ENCODE measurements at places on chromosomes 5 and 9.

GRCh38 chr9:126299706-126300276 is 26.8 kb upstream of the MVB12B start:
- no peak for DNase-seq

GRCh38 chr9:92333282-92333634 is 7.5 kb downstream of the CENPP start:
- no peak for DNase-seq

DNA sequence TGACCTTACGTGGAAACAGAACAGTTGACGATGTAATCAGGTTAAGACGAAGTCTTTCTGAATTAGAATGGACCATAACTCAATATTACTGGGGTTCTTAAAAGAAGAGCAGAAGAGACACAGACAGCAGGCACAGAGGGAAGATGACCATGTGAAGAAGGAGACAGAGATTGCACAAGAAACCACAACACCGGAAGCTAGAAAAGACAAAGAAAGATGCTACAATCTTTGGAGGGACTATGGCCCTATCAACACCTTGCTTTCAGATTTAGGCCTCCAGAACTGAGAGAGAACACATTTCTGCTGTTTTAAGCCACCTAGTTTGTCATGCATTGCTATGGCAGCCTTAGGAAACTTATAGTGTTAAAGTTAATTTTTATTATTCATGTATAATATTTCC is 27.1 kb downstream of the CDH9 start:
- no peak for DNase-seq

DNA sequence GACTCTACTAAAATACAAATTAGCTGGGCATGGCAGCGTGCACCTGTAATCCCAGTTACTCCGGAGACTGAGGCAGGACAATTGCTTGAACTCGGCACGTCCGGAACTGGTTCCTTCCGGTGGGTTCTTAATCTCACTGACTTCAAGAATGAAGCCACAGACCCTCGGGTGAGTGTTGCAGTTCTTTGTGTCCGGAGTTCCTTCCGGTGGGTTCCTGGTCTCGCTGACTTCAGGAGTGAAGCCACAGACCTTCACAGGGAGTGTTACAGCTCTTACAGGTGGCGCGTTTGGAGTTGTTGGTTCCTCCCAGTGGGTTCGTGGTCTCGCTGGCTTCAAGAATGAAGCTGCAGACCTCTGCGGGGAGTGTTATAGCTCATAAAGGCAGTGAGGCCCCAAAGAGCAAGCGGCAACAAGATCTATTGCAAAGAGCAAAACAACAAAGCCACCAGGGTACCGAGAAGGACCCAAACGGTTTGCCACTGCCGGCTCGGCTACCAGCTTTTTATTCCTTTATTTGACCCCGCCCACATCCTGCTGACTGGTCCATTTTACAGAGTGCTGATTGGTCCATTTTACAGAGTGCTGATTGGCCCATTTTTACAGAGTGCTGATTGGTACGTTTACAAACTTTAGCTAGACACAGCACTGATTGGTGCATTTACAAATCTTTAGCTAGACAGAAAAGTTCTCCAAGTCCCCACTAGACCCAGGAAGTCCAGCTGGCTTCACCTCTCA is 28.6 kb upstream of the SLC6A19 start:
- DNase-seq = no peak

DNA sequence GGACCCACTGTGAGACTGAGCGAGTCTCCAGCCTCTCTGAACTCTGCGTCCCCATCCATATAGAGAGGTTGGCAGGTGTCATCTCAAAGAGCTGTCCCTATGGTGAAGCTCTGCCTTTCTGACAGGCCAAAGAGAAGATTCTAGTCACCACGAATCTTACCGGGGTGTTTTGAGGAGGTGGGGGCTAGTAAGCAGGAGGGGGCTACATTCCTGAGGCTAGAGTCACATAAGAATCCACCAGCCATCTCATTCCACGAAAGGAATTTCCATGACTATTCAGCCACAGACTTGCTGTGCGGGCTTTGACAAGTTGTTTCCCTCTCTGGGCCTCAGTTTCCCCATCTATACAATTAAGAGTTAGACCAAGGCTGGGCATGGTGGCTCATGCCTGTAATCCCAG is 16.3 kb downstream of the PDGFRB start:
- DNase-seq = no peak

- DNase-seq = peak; percentile 72
Observed at GRCh38 chr5:176619203-176619568, 9.2 kb upstream of the GPRIN1 start.

DNA sequence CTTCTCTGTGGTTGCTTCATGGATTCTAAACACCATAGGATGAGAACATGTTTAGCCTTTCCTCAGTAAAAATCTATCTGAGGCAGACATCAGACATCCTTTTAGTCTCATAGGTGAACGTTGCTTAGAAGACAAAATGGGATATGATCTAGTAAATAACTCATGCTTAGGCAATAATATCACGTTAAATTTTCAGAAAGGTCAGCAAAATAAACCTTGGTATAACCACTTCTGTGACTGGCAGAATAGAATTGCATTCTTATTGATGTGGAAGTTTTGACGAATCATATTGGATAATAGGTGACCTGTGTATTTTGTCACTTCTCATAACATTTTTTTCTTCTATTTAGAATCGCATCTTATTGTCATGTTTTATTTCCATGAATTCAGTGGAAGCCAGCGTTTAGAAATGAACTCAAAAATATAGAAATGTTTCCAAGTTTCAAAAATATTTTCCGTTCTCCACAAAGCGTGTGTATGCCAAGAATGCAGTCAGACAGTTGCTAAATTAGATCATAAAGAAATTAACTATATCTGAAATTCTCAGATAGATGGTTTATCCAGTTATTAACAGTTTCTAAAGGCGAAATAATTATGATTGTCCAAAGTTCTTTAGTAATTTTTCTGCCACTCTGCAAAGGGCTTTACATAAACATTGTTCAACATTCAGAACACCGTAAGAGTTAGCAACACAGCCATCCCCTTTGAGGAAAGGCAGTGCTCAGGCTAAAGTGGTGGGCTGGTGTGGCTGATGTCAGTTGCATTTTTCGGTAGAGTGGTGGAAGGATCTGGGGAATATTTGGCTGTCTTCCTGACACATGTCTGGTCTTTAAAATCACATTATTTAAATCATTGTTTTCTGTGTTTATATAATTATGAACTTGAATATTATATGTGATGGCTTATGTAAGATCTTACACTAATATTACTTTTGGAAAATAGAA is 827.2 kb downstream of the MTRR start:
- no peak for DNase-seq

GRCh38 chr5:148416921-148417320 is 33.2 kb downstream of the FBXO38 start:
- DNase-seq = no peak

DNA sequence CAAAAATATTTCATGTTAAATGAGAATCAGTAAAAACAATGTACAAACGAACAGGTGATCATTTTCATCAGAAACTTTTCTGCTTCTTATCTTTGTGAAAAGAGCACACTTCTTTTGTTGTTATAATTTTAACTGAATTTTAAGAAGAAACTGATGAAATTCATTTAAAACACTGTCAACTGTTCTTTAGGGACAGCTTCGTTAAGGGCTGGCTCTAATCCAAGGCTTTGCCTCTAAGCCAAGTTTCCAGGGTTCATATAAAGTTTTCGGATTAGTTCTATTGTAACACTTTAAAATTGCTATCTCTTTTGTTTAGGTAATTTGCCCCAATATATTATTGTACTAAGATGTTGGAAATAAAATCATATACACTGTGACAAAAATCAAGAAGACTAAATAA is 559.2 kb downstream of the TUSC1 start:
- DNase-seq = no peak

- no peak for DNase-seq
Observed at GRCh38 chr9:2545881-2546490, 75.6 kb upstream of the VLDLR start.

DNA sequence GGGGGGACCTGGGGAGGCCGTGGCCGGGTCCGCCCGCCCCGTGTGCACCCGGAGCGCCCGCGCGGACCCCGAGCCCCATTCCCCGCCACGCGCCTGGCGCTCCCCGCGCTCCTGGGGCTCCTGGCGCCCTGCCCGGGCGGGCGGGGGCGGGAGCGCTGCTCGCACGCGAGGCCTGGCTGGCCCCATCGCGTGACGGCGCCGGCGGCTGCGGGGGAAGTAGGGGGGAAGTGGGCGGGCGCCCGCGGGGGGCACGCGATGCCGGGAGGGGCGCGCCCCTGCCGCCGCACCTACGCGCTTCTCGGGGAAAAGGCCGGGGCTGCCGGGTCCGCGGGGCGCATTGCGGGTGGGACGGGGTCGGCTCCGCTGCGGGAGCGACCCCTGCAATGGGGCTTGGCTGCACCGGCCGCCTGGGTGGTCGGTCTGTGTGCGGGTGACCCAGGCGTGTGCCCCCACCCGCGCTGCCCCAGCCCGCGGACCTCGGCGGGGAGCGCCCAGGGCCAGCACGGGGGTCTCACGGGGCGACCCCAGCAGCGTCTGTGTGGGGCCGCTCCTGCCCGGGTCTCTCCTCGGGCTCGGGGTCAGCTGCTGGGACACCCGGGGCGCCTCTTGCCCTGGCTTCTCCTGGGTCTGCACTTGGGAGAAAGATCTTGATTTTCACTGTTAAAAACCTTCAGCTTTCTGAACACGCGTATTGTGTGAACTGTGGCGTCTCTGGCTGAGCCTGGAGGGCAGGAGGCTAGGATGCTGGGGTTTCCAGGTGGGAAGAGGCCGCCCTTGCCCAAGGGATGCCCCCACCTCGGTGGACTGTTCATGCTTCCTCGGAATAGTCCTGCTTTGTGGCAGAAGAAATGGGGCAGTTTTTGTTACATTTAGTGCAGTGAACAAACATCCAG is 52.4 kb downstream of the AHRR start:
- peak; percentile 89 for DNase-seq

DNA sequence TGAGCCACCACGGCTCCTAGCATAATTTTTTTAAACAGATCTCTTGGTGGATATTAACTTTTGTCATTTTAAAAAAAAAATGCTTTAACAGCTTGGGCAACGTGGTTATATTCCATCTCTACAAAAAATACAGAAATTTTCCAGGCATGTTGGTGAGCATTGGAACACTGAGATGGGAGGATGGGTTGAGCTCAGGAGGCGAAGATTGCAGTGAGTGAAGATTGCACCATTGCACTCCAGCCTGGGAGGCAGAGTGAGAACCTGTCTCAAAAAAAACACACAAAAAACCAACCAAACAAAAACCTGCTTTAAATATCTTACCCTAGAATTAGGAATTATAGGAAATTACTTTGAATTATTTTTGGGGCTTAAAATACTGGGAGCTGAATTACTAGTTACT is 55.2 kb downstream of the NSD1 start:
- no peak for DNase-seq

DNA sequence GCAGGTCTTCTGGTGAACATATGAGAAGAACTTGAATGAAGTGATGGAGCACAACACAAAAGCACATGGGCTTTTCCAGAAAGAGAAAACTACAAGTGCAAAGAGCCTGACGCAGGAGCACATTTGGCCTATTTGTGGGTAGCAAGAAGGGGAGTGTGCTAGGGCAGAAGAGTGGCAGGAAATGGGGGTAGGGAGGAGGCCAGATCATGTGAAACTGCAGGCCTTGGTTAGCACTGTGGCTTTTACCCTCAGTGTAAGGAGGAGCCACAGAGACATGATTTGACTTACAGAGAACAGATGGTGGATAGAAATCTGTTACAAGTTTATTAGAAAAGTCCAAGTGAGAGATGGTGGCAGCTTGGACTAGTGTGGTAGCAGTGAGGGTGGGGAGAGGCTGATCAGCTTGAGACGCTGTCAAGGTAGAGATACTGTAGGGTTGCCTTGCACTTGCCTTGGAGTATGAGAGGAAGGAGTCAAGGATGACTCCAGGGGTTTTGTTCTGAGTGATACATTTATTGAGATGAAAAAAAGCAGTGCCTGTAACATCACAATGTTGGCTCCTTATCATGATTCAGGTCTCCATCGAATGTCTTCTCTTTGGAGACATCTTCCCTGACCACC is 126.7 kb downstream of the PPP2R2B start:
- peak; percentile 15 for DNase-seq

- no peak for DNase-seq
Observed at GRCh38 chr5:68460147-68460798, 244.7 kb downstream of the PIK3R1 start.

GRCh38 chr5:117888688-117889087 is 1099.7 kb downstream of the DTWD2 start:
- DNase-seq = peak; percentile 21

GRCh38 chr9:125785248-125785751 is 38.1 kb downstream of the PBX3 start:
- no peak for DNase-seq

DNA sequence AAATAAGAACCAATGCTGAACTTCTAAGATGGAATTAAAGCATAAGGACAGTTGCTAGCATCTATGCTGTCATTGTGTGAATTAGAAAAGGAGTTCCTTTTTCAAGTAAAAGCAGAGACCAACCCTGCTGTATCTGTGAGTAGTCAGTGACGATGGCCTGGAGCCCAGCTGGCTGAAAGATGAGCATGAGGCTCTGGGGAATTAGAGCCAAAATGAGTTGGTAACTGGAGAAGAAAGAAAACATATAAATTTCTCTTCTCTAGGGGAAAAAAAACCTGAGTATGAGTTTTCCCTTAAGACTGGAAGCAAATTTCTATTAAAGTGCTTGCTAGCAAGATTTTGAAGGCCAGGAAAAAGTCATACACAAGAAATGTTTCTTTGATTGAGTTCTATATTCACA is 1.6 kb upstream of the SPZ1 start:
- DNase-seq = no peak

DNA sequence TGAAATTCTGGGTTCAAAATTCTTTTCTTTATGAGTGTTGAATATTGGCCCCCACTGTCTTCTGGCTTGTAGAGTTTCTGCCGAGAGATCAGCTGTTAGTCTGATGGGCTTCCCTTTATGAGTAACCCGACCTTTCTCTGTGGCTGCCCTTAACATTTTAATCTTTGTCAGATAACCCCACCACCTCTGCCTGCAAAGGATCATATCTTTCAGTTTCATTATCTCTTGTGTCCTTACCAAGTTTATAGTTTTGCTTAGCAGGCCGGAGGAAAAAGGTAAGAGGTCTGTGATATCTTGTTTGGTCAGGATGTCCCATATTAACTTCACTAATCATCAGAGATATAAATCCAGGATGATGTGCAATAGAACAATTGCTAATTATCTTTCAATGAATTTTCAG is 970.2 kb upstream of the TYRP1 start:
- no peak for DNase-seq

DNA sequence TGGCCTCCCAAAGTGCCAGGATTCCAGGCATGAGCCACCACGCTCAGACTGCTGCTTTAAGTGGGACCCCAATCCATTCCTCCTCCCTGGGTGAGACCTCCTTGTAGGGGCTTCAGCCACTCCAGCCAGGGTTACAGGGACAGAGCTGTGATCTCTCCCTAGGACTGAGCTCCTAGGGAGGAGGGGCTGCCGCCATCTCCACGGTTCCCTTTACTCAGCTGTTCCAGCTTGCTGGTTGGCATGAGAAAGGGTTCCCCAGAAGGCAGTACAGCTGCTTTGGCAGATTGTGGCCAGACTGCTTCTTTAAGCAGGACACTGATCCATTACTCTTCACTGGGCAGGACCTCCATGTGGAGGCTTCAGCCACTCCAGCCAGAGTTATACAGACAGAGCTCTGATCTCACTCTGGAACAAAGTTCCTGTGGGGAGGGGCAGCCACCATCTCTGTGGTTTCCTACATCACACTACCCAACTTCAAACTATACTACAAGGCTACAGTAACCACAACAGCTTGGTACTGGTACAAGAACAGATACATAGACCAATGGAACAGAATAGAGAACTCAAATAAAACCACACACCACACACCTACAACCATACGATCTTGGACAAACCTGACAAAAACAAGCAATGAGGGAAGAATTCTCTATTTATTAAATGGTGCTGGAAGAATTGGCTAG is 7.2 kb downstream of the INSL6 start:
- DNase-seq = no peak

All from GM06990 (cell line).